OCI-M1 (cell line): ENCODE measurements at places on chromosomes 16 and 17.

- no peak for DNase-seq
Measured at GRCh38 chr17:46023783-46024388, 24.8 kb downstream of the STH start.

DNA sequence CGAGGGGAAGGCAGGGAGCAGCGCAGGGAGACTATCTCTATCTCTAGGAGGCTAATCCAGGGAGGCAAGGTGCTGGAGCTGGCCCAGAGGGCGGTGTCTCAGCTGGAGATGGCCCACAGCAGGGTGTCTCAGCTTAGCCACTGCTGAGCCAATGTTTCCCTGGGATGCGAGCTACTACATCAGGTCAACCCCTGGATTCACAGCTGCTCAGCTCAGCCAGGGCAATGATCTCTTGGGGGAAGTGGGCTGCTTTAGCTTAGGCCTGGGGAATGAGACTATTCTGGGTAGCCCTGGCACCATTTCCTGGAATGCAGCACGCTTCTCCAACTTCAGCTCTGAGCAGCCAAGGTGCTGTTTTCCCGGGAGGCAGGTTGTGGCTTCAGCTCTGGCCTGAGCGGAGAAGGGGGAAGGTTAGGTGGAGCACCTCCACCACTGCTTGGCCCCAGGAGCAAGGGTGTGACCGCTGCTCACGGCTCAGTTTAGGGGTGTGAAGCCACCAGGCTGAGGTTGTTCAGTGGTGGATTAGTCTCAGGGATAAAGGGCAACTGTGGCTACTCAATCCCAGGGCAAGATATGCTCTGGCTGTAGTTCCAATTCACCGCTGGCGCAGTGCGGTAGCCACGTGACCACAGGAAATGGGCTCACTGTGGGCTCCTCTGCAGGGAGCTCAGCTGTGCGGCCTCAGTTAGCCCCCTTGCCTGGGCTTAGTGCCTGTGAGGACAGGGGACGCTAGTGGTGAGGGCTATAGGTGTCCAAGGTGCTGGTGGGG, 5.2 kb upstream of the PRSS21 start:
- DNase-seq = no peak

DNA sequence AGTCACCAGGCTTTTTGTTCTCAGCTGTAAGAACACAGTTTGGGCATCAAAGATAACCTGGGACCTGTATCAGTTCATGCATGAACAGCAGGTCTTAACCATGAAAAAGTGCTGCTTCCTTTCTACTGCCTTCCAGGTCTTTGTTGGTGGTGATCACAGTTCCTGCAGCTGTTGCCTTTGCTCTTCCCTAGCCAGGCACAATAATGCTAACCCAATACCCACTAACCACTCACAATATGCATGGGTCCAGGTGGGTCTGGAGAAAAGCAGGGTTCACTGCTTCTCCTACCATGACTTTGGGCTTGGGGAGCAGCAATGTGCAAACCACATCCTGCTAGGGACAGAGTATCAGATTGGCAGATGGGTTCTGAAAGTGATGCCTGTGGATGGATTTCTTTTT, 396.9 kb downstream of the UTP18 start:
- no peak for DNase-seq

GRCh38 chr17:69796078-69796477, 278.9 kb upstream of the KCNJ16 start:
- no peak for DNase-seq

DNA sequence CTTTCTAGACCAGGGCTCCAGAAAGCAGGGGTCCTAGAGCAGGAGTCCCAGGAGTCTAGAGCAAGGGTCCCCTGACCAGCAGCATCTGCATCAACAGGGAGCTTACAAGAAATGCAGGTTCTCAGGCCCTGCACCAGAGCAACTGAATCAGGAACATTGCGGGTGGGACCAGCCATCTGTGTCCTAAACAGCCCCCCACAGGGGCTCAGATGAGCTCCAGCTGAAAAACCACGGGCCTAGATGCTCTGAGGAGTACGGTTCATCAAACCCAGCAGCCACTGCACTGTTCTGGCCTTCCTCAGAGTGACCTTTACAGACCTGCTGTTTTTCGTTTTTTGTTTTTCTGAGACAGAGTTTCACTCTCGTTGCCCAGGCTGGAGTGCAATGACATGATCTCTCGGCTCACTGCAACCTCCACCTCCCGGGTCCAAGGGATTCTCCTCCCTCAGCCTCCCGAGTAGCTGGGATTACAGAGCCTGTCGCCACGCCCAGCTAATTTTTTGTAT, 438.2 kb downstream of the SOX9 start:
- no peak for DNase-seq

DNA sequence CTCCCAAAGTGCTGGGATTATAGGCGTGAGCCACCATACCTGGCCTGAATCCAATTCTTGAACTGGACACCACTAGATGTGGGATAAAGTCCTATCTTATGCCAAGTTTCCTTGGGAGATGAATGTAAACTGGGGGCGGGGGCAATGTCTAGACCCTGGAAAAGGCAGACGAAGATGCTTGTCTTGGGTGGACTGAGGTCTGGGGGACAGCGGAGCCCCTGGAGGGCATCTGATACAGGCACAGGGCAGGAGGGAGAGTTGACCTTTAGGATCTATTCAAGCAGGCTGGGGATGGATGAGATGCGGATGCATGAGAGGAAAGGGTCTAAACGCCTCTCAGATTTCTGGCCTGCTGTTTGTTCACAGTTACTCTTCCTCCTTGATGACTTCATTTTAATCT, 11.7 kb downstream of the C1QTNF1 start:
- no peak for DNase-seq

GRCh38 chr17:31802502-31802901, 56.5 kb downstream of the COPRS start:
- DNase-seq = peak; percentile 66

GRCh38 chr16:12784076-12784475, 19.6 kb downstream of the CPPED1 start:
- no peak for DNase-seq
